ENCODE measurements at places on chromosomes 5 and 9.

- DNase-seq: no peak
Observed at GRCh38 chr9:114048533-114049415, 29.3 kb downstream of the AMBP start.

DNA sequence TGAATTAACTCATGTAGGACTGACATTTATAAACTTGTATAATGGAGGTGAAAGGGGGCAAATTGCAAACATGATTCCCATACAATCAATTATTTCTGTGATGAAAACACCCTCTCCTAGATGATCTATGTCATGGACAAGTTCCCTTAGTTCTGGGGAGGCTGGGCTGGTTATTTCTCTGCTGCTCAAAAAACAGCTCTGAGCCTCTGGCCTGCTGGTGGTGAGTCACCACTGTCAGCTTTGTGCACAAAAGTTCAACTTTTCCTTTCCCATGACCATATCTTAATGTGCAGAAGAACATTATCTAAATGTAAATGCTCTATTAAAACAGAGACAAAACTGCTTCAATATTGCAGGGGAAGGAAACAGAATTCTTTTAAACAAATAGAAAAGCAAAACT lies 85.0 kb downstream of the HMHB1 start:
- DNase-seq: no peak

- no peak for DNase-seq
Observed at GRCh38 chr5:91794455-91794854, 411.3 kb upstream of the ARRDC3 start.

- DNase-seq: no peak
Observed at GRCh38 chr5:123350742-123351141, 72.5 kb downstream of the CEP120 start.

GRCh38 chr5:123582550-123583285 lies 70.7 kb downstream of the CSNK1G3 start:
- DNase-seq: no peak

GRCh38 chr9:21598749-21599148 lies 116.6 kb upstream of the IFNE start:
- DNase-seq: no peak

DNA sequence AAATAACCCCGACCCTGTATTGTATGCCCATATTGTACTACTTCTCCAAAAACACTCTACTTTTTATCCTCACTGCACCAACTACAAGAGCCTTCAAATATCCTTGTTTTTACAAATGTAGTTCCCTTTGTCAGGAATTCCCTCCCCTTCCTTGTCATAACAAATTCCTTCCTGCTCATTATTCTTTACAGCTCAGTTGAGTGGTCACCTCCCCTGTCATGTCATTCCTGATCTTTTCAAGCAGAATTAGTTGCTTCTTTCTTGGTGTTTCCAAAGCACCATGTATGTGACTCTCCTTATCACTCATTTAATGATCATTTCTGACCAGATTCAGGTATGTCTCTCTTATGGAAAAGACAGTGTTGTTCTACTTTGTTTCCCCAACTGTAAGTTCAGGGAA lies 194.2 kb upstream of the SMC2 start:
- no peak for DNase-seq

GRCh38 chr9:87803623-87804345 lies 77.9 kb downstream of the CTSL start:
- DNase-seq: no peak

GRCh38 chr5:155307229-155307628 lies 293.7 kb downstream of the KIF4B start:
- no peak for DNase-seq

DNA sequence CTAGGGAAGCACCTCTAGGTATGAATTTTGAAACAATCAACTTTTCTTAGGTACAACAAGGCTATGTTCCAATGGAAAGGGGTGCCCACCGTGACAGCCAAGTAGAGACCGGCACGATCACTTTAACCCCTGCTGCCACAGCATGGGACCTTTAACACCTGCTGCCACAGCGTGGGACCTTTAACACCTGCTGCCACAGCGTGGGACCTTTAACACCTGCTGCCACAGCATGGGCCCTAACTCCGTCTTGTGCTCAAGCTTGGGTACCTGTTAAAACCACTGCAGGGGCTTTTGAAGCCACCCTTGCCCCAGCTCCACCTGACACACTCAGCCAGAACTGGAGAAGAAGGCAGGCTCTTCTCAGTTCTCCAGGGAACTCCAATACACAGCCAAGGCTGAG lies 18.2 kb upstream of the MXD3 start:
- DNase-seq: no peak

Data from CD8-positive, alpha-beta T cell (primary cell).